Left ventricle myocardium inferior (tissue), 1 donor: ENCODE measurements at places on chromosomes 2 and 18.
A peak's percentile ranks its signal among the peaks of the same experiment; 100 is the strongest.

DNA sequence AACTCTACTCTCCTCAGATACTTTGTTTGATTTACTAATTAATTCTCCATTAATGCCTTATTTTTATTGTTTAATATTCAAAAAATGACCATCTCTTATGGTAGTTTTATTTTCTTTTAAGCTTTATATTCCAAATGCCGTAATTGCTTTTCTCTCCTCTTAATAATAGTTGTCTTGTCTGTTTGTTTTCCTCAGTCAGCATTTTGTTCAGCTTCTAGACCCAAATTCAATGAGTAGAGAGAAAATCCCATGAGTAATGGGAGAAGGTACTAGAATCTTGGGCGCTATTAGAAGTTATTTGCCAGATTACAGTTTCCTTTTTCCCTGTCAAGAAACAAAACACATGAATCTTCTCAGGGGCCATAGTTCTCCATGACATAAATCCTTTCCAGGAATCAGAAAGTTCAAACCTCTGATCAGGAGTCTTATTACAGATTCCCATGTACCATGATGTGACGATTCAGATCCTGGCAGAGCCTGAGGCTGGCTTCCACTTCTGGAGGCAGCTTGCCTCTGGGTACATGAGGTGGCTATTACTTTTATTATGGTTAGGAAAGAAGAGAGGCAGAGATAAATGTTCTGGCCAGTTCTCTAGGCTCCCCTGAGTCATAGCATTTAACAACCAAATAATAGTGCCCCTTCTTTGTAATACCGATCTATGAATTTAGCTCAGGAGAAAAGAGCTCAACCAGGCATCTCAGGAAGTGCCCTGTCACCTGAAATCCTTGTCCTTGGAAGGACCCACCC, 485.1 kb upstream of the SETBP1 start:
- no peak for DNase-seq
- H3K27me3 ChIP-seq, result peaks cover 20% of the 10 kb centered on the region
- H3K36me3 ChIP-seq, result no peaks in the 10 kb centered on the region
- H3K4me1 ChIP-seq, result no peaks in the 10 kb centered on the region
- H3K27ac ChIP-seq, result no peak overlapping the region

DNA sequence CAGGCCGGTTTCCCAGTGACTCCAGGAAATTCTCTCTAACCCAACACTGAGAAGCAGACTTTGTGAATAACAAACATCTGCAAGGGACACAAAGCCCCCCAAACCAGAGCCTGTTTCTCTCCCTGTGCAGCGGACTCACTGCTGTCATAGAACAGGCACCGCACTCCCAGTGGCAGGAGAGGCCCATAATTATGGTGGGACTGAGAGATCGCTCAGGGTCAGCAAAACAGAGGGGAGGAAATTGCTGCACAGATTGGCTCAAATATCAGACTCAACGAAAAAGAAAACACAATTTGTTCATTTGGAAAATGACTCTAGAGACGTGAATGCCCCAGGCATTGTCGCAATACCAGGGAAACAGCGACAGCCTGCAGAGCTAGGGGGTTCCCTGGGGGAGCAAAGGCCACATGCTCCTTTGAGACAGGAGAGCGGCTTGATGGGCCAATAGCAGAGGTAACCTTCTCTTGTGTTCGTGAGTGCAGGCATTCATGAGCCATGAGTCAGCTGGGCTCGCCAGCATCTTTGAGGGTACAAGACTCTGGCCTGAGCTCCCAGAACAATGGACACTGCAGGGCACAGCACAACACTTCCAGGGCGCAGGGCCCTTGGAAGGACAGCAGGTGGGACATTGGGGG, 143.3 kb upstream of the KLHL29 start:
- no peak overlapping the region for H3K4me3 ChIP-seq
- DNase-seq, result no peak
- H3K36me3 ChIP-seq, result no peaks in the 10 kb centered on the region
- H3K4me1 ChIP-seq, result no peaks in the 10 kb centered on the region

DNA sequence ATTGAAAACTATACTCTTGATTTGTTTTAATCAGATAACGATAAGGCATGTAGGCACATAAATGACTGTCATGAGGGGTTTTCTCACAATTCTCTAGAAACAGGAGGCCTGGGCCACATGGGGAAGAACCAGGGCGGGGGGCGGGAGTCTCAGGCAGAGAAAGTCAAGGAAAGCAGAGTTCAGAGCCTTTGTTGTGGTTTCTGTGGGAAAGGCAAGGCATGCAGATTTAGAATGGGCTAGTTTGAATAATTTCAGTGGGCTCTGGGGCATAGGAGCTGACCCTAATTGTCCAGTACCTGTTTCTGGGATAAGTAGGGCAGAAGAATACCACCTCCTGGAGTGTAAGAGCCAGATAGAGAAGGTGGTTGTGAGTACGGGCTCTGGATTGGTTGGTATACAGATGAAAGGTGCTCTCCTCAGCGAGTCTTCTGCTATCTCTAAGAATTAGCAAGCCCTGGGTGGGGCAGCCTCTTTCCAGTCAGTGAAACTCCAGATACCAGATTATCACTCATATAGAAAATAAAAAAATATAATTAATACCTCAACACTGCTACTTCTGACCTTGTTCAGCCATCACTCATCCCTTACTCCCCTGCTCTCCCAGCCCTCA, 41.5 kb upstream of the CYRIA start:
- no peaks in the 10 kb centered on the region for H3K36me3 ChIP-seq
- peaks cover 17% of the 10 kb centered on the region for H3K27me3 ChIP-seq
- no peak overlapping the region for H3K4me3 ChIP-seq
- H3K27ac ChIP-seq, result no peak overlapping the region
- DNase-seq, result no peak
- no peaks in the 10 kb centered on the region for H3K4me1 ChIP-seq

- no peaks in the 10 kb centered on the region for H3K27me3 ChIP-seq
- H3K36me3 ChIP-seq, result no peaks in the 10 kb centered on the region
- no peak for DNase-seq
- H3K4me1 ChIP-seq, result no peaks in the 10 kb centered on the region
These were observed 512.9 kb downstream of the LRRTM4 start for GRCh38 chr2:77009307-77009706.

- H3K36me3 ChIP-seq, result no peaks in the 10 kb centered on the region
- peak overlapping the region; percentile 60 for H3K27ac ChIP-seq
- peaks cover 57% of the 10 kb centered on the region for H3K27me3 ChIP-seq
- H3K4me1 ChIP-seq, result peaks cover 7% of the 10 kb centered on the region
- no peak overlapping the region for H3K4me3 ChIP-seq
These were observed 262.8 kb upstream of the AGAP1 start for GRCh38 chr2:235230821-235231601.

- no peak for DNase-seq
- peaks cover 8% of the 10 kb centered on the region for H3K4me1 ChIP-seq
- H3K36me3 ChIP-seq, result peaks cover 66% of the 10 kb centered on the region
- H3K27me3 ChIP-seq, result no peaks in the 10 kb centered on the region
These were observed 11.9 kb downstream of the WDR43 start for GRCh38 chr2:28906376-28906775.

GRCh38 chr2:3467654-3468053, 51.7 kb downstream of the ADI1 start:
- H3K27ac ChIP-seq, result peak overlapping the region; percentile 90
- H3K36me3 ChIP-seq, result peaks cover 42% of the 10 kb centered on the region
- H3K4me3 ChIP-seq, result no peak overlapping the region
- no peaks in the 10 kb centered on the region for H3K27me3 ChIP-seq
- peaks cover 53% of the 10 kb centered on the region for H3K4me1 ChIP-seq

DNA sequence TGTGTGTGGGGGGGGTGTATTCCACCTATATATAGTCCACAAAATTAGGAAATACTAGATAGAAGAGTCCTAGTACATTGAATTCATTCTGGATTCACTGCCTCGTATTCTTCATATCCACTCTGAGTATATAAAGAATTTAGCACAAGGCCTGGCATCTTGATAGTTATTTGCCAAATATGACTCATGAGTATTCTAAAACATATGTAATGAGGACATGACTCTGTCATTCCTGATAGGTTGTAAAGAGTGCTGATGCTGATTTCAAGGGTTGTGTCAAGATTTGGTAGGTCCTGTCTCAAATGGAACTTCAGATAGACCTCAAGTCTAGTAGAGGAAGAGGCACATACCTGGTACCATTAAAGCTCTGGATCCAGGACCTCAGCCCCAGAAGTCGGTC, 173.4 kb upstream of the BOD1L2 start:
- no peak overlapping the region for H3K4me3 ChIP-seq
- no peak for DNase-seq
- H3K27me3 ChIP-seq, result no peaks in the 10 kb centered on the region
- no peaks in the 10 kb centered on the region for H3K4me1 ChIP-seq
- no peak overlapping the region for H3K27ac ChIP-seq
- no peaks in the 10 kb centered on the region for H3K36me3 ChIP-seq
